ENCODE measurements at places on chromosomes 12 and 14.

GRCh38 chr12:38639625-38640024 lies 265.8 kb downstream of the CPNE8 start:
- no peak for DNase-seq

- DNase-seq, result no peak
Observed at GRCh38 chr12:75603475-75603874, 92.1 kb upstream of the KRR1 start.

DNA sequence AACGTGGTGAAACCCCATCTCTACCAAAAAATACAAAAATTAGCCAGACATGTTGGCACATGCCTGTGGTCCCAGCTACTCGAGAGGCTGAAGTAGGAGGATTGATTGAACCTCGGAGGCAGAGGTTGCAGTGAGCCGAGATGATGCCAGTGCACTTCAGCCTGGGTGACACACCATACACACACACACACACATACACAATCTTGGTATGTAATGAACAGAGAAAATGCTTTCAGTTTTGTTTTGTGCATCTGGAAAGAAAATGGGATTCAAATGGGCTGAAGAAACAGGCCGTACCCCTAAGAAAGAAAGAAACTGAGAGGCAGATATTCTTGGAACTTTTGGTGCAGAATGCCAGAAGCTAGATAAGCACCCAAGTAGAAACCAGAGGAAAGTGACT lies 107.2 kb downstream of the PDE3A start:
- DNase-seq, result no peak

DNA sequence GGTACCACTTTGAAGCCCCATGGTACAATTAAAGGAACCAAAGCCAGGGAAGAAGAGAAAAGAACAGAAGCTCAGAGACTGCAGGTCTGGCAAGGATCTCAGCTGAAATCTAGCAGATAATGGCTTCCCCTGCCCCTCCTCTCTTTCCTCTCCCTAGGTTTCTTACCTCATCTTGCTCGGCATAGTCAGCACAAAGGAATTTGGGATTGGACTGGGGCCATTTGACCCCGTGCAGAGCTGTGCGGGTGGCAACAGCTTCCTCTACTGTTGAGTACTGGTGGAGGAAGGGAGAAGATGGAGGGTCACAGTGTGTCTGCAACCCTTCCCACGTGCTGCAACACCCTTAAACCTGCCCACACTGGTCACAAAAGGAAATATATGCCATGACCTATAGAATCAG lies 4.7 kb upstream of the CDH24 start:
- no peak for DNase-seq

DNA sequence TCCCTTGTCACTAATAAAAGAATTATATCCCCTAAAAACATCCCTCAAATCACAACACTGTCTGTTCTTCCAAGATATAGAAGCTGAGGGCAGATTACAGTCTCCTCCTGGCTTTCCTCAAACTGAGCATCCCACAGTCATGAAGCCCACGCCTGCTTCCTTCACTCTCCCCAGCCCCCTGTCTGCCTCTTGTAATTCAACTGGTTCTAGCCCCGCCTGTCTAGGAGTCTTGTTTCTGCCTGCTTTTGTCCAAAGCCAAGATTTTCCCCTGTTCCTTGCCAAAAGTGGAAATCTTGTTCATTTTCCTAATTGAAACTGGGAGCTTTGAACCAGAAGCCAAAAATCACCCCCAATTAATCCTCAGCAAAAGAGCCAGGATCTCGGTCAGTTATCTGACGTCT lies 35.9 kb upstream of the PWP1 start:
- no peak for DNase-seq

- no peak for DNase-seq
Observed at GRCh38 chr12:26128168-26128567, 3.3 kb upstream of the BHLHE41 start.

DNA sequence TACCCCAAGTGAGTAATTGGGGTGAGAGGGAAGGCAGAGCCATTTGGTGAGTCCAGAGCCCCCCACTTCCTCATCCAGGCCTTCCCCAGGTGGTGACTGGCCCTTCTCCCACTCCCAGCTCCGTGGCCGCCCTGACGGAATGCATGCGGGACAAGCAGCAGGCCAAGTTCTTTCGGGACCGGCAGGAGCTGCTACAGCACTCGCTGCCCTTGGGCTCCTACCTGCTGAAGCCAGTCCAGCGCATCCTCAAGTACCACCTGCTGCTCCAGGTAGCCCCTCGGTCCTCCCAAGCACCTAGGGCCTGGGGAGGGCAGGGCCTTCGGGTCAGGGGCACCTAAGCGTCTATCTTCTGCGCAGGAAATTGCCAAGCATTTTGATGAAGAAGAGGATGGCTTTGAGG lies 26.5 kb downstream of the PLEKHG3 start:
- DNase-seq, result no peak

GRCh38 chr14:48614003-48614402 lies 938.6 kb upstream of the MDGA2 start:
- DNase-seq, result no peak

GRCh38 chr12:127690161-127690560 lies 576.8 kb upstream of the TMEM132C start:
- DNase-seq, result no peak

GRCh38 chr12:84974155-84974815 lies 61.7 kb upstream of the SLC6A15 start:
- DNase-seq, result no peak

GRCh38 chr12:28027947-28028724 lies 55.6 kb upstream of the PTHLH start:
- no peak for DNase-seq

DNA sequence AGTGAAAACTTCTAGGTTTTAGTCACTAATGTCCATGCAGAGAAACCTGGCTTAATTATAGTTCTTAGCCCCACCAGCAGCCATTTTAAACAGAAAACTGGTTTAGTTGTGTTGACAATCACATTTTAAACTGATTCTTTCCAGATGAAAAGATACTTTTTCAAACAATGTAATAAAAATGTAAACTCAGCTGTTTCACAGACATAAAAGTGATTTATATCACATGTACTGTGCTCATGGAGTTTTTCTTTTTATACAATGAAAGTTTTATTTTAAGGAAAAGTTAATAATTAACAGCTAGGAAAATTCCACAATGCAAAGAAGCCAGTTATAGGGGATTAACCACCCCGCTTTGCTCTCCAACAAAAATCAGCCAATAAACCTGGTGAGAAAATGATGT lies 129.7 kb downstream of the PAX9 start:
- DNase-seq, result no peak

DNA sequence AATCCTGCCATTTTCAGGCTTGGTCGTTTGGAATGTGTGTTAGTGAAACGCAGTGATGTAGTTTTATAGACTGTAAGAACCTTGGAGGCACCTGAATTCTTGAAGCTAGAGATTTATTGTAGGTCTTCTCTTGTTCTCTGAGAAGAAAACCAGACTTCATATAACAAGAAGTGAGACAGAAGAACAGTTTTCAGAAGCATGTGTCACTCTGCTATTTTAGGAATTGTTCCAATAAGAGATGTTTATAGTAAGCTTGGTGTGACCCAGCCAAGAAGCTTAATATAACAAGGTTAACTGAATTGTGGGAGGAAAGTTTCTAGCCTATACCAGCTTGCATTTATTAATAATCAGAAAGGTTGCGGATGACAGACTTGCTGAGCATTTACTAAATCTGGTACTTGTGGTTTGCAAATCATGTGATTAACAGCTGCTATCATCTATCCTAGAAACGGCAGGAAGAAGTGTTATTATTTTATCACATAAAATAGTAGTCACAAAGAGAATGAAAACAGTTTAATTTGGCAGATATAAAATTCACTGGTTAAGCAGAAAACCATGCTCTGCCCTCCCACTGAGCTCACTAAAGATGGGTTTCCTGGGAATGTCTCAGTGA lies 49.2 kb upstream of the BCAT1 start:
- DNase-seq, result no peak

Measured in activated naive CD4-positive, alpha-beta T cell treated with anti-CD3 and anti-CD28 coated beads, Interleukin-2, amount 50 U/mL, for 16 hours (primary cell).